ENCODE measurements at places on chromosomes 11 and 22. TPM values are rescaled to one million over a fixed set of nuclear protein-coding genes. Genes with fewer than 3 reads are reported as not detected.

DNA sequence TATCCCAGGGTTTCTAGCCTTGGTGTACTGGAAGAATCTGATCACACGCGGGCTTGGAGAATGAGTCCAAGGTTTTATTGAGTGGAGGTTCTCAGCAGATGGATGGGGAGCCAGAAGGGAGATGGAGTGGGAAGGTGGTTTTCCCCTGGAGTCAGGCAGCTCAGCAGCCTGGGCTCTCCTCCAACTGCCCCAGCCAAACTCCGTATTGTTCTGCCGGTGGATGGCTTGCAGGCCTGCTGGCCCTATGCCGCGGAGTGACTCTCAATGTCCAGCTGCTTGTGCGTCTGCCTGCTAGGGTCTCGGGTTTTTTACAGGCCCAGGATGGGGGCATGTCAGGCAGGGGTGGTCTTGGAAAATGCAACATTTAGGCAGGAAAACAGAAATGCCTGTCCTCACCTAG is 162.4 kb upstream of the LMO1 start:
- no peak overlapping the region for H3K4me3 ChIP-seq
- no peaks in the 10 kb centered on the region for H3K27me3 ChIP-seq
- no peaks in the 10 kb centered on the region for H3K4me1 ChIP-seq
- no peaks in the 10 kb centered on the region for H3K36me3 ChIP-seq
- H3K27ac ChIP-seq, result no peak overlapping the region

The CARD10 gene
- total RNA-seq, result 10.1 TPM

- DNase-seq, result no peak
- H3K4me3 ChIP-seq, result no peak overlapping the region
- H3K27me3 ChIP-seq, result no peaks in the 10 kb centered on the region
- no peak overlapping the region for H3K27ac ChIP-seq
Measured at GRCh38 chr11:35030716-35031213, 108.2 kb upstream of the CD44 start.

DNA sequence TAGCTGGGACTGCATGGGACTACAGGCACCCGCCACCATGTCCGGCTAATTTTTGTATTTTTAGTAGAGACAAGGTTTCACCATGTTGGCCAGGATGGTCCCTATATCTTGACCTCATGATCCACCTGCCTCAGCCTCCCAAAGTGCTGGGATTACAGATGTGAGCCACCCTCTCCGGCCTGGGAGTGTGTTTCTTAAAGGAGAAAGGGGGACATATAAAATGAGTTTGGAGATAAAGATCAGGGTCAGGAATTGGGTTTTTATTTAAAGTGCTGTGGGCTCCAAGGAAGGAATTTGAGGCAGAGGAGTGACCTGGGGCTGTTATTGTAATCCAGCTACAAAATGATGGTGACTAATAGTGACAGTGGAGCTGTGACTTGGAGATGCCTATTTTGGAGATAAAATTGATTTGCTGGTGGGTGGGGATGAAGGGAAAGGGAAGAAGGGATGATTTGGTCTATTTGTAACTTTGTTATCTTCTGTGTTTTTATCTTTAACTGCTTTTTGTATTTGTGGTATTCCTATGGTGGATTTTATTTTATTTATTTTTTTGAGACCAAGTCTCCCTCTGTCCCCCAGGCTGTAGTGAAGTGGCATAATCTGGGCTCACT is 5.0 kb downstream of the CRKL start:
- H3K4me1 ChIP-seq, result peaks cover 7% of the 10 kb centered on the region
- H3K27ac ChIP-seq, result no peak overlapping the region
- H3K4me3 ChIP-seq, result no peak overlapping the region
- no peaks in the 10 kb centered on the region for H3K27me3 ChIP-seq
- DNase-seq, result no peak

GRCh38 chr11:83438438-83438837 is 152.3 kb upstream of the CCDC90B start:
- no peaks in the 10 kb centered on the region for H3K4me1 ChIP-seq
- no peak overlapping the region for H3K27ac ChIP-seq
- H3K36me3 ChIP-seq, result no peaks in the 10 kb centered on the region
- H3K4me3 ChIP-seq, result no peak overlapping the region
- no peak for DNase-seq

DNA sequence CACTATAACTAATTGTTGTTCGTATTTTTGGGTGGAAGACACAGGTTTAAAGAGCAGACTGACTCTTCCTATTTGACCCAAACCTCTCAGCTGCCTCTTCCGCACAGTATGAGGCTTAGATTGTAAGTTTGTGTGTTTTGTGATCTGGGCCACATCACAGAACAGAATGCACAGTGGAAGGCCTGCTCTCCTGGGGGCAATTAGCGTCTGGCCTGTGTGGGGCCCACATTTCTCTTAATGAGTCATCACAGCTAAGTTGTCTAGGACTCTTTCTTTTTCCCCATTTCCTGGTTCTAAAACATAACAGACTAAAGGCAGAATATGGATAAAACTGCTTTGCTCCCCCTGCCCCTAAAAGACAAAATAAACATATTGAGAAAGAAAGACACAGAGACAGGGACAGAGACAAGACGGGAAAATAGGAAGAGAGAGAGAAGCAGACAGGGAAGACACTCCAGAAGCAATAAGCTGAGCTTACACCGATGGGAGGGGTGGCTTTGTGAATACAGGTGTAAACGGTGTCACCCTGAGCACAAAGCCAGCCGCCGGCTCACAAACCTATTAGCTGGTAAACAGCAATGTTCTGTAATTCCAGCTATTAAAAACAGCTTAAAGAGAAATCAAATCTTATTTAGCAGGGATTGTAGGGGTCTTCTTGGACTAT is 127.4 kb upstream of the OPCML start:
- no peak overlapping the region for H3K4me3 ChIP-seq
- no peaks in the 10 kb centered on the region for H3K4me1 ChIP-seq
- no peaks in the 10 kb centered on the region for H3K36me3 ChIP-seq

DNA sequence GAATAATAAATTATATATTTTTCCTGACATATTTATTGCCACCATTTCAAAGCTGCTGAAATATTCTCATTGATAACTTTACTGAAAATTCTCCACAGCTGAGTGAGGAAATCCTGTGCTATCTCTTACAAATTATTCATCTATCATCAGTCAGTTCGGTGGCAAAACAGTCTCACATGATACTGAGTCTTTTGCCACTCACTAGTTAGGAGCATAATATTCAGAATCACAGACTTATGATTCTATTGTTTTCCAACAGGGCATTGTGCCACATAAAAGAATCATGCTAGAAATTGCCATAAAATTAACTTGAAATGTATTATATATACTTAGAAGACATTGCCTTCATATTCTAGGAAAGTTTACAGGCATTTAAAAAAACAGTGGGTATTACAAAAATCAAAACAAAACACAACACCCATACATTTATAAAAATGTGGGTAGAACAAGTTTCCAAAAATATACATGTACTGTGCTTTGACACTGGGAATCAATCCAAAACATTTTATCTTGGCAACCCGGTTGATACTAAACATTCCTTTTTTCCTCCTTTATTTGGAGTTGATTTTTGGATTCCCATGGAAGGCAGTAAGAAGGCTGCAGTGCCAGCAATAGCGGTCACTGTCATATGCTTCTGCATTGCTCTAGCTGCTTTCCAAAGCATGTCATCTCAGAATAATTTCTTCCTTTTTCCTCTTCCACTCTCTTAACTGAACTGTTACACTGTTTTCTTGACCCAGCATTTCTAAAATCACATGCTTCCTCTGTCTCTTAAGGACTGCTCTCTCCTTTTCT is 42.5 kb downstream of the ATG16L2 start:
- no peak overlapping the region for H3K27ac ChIP-seq
- H3K27me3 ChIP-seq, result no peaks in the 10 kb centered on the region
- no peak overlapping the region for H3K4me3 ChIP-seq
- H3K36me3 ChIP-seq, result no peaks in the 10 kb centered on the region
- no peak for DNase-seq

The MS4A12 gene
- not detected for total RNA-seq

DNA sequence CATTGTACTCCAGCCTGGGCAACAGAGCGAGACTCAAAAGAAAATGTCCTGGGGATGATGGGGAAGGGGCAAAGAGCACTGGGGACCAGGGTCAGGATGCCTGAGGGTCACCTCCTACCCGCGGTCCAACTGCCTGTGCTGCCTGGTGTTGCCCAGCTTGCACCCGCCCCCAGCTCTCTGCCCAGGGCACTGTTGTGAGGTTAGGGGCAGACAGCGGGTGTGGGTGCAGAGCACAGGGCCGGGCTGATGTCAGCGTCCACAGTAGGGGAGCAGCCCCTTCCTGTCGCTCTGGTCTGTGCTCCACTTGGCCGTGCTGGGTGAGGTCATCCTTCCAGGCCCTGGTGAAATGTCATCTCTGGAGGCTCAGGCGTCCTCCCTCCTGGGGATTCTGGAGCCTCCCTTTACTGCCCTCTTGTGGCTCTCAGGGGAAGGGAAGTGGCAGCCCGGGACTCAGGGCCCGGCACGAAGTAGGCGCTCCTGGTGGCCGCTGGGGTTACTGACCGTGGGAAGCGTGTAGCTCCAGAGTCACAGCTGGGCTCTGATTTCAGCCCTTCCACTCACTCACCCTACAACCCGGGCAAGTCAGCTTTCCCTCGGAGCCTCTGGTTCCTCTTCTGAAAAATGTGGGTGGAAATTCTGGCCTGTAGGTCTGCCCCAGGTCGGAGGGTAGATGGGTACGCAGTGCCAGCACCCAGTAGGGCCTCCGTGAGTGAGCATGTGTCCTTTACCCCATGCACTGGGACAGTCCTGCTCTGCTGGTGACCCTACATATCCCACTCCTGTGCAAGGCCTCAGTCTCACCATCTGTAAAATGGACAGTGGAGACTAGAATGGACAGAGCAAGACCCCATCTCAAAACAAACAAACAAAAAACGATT is 17.3 kb upstream of the PRR5 start:
- no peak overlapping the region for H3K27ac ChIP-seq
- H3K27me3 ChIP-seq, result no peaks in the 10 kb centered on the region
- peak; percentile 78 for DNase-seq
- no peaks in the 10 kb centered on the region for H3K36me3 ChIP-seq
- peaks cover 10% of the 10 kb centered on the region for H3K4me1 ChIP-seq

The APOBEC3B gene
- total RNA-seq, result 0.94 TPM

GRCh38 chr11:90531001-90531400 is 308.2 kb upstream of the CHORDC1 start:
- H3K27me3 ChIP-seq, result no peaks in the 10 kb centered on the region
- H3K4me1 ChIP-seq, result no peaks in the 10 kb centered on the region
- no peaks in the 10 kb centered on the region for H3K36me3 ChIP-seq
- no peak overlapping the region for H3K4me3 ChIP-seq
- no peak overlapping the region for H3K27ac ChIP-seq
- DNase-seq, result no peak

DNA sequence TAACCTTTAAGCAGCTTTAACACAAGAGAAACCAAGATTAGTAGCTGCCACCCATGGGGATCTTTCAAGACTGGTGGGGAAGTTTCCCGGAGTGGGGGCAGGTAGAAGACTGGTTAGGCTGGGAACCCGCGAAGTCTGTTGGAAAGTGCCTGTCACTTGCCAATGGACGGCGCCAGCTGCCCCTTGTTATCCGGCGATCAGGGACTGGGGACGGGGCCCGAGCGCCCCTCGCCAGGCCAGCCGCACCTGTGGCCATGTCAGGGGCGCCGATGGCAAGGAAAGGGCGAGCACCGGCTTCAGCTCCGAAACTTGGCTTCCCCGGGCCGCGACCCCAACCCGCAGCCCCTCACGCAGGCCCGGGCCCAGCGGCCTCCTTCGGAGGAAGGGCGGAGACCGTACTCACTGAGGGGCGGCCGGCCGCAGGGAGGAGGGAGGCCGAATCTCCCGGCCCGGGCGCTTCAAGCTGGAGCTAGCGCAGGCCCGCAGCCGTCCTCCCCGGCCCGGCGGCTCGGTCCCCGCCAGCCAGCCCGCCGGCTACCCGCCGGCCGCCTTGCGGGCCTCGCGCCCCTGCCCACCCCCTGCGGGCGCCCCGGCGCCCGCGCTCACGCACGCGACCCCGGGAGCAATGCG is 539 bp downstream of the EIF4ENIF1 start:
- H3K4me1 ChIP-seq, result peaks cover 4% of the 10 kb centered on the region
- H3K27me3 ChIP-seq, result no peaks in the 10 kb centered on the region
- H3K4me3 ChIP-seq, result peak overlapping the region; percentile 55
- peak; percentile 48 for DNase-seq
- no peaks in the 10 kb centered on the region for H3K36me3 ChIP-seq

GRCh38 chr11:116693102-116693570 is 79.7 kb downstream of the BUD13 start:
- H3K4me1 ChIP-seq, result no peaks in the 10 kb centered on the region
- H3K36me3 ChIP-seq, result no peaks in the 10 kb centered on the region
- no peaks in the 10 kb centered on the region for H3K27me3 ChIP-seq

The SOX10 gene
- 0.11 TPM for total RNA-seq

DNA sequence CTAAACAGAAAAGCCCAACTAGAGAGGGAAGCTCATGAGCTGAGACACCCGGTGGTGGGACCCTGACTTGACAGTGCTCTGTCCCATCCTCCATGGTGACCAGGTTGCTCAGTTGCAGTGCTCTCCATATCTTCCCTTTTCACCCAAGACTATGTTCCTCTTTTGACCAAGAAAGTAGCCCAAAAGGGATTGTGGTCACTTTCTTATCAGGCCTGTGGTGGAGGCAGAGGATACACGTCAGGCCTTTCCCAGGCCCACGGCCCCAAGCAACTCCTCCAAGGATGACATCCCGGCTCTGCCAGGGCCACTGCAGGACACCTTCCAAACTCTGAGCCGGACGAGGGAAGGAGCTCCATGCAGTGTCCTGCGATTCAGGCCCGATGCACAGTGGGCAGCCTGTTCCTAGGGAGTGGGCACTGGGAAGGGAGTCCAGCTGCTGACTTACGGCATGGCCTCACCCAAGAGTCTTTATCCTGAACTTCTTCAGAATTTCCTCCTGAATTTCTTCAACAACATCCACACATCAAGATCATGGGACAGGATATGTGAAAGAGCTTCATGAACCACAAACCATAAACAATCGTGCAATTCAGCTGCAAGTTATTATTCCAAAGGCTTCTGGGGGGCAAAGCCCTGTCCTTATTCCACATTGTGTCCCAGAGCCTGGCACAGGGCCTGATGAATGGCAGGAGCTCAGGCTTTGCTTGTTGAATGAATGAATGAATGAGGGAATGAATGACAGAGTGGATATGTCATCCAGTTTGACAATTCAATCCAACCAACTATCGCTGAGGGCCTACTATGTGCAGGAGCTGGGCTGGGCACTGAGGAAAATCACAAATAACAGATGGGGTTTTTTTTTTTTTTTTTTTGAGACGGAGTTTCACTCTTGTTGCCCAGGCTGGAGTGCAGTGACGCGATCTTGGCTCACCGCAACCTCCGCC is 36.0 kb upstream of the MYH9 start:
- H3K27ac ChIP-seq, result no peak overlapping the region
- no peak for DNase-seq
- H3K27me3 ChIP-seq, result no peaks in the 10 kb centered on the region
- H3K4me3 ChIP-seq, result no peak overlapping the region
- H3K4me1 ChIP-seq, result peaks cover 1% of the 10 kb centered on the region

GRCh38 chr22:19661156-19661555 is 53.1 kb upstream of the SEPTIN5 start:
- no peaks in the 10 kb centered on the region for H3K27me3 ChIP-seq
- H3K4me1 ChIP-seq, result peaks cover 6% of the 10 kb centered on the region
- no peak overlapping the region for H3K27ac ChIP-seq
- DNase-seq, result no peak
